ENCODE measurements at places on chromosomes 5 and 9.
A peak's percentile ranks its signal among the peaks of the same experiment; 100 is the strongest.

GRCh38 chr5:87560528-87560927 lies 147.8 kb upstream of the CCNH start:
- no peak for DNase-seq

GRCh38 chr9:131707733-131708157 lies 32.1 kb downstream of the RAPGEF1 start:
- DNase-seq = no peak

GRCh38 chr9:77640741-77641580 lies 7.2 kb downstream of the GNA14 start:
- DNase-seq = no peak

DNA sequence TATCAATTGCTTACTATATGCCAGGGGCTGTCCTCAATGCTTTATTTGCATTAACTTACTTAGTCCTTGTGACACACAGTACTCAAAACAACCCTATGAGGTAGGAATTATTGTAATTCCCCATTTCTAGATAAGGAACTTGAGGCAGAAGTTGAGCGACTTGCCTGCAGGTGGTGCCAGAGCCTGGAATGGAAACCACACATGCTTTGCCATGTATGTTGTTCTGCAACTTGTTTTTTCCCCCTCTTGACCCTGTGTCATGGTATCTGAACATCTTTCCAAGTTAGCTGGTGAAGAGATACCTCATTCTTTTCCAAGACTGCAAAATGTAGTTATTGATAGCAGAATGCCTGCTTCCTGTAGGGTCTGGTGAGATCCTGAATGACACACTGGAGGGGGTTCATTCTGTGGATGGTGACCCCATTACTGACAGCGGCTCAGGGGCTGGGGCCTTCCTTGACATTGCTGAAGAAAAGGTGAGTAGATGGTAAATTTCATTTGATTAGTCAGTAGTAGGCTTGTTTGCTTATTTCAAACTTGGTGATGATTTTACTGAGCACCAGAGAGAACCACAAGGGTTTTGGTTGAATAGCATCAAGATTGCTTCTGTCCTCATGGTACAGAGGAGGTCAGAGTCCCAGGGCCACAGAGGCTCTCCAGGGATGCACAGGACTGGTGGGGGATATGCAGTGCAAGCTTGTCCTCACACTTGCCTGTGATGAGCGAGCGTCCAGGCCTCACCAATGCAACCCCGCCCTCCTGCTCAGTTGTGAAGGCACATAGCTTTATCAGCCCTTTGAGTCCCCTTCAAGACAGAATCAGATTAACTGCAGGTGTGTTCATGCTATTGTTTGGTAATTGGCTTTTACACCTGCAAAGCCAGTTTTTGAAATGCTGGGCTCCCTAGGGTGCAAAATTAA lies 57.0 kb downstream of the COL15A1 start:
- peak; percentile 58 for DNase-seq

GRCh38 chr9:114511978-114512874 lies 7.0 kb upstream of the WHRN start:
- DNase-seq = no peak

DNA sequence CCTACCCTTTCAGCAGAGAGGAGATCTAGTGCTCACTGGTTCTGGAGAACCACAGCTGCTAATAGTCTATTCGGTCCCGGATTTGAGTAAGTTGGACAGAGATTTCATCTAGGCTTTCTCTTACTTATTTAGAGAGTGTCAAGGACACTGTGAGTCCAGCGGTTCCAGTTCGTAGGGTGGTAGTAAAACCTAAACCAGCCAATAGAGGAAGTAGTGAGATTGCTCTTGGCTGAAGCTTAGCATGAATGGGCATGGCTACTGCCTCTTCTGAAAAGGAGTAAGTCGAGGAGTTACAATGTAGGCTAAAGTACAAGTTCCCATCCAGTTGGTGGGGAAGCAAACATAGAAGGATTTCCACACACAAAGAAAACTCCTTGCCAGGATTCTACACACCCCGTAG lies 109.6 kb upstream of the MOCS2 start:
- no peak for DNase-seq

- peak; percentile 66 for DNase-seq
These were observed 718 bp upstream of the DENND4C start for GRCh38 chr9:19229595-19230354.

- no peak for DNase-seq
These were observed 4.5 kb downstream of the GRK6 start for GRCh38 chr5:177430972-177431316.

- no peak for DNase-seq
These were observed 91.7 kb downstream of the RFK start for GRCh38 chr9:76302543-76302942.

- DNase-seq = no peak
These were observed 207.7 kb downstream of the FRMD3 start for GRCh38 chr9:83330207-83331196.

GRCh38 chr9:20504930-20505329 lies 117.4 kb downstream of the MLLT3 start:
- DNase-seq = no peak

DNA sequence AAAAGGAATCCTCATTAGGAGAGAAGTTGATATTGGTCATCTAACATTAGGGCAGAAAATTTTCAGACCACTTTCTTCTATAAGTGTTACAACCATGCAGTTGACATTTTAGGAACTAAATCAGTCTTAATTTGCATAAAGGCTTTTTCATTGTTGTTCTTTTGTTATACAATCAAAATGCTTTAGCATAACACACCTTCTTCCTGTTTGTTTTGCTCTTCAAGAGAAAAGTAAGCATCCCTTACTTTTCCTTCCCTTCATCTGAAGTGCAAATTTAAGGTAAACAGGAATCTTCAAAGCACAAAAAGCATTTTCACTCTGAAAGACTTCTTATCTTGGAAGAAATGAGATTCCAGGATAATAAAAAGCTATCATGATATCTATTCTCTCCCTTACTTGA lies 273.6 kb downstream of the PTPRD start:
- no peak for DNase-seq

GRCh38 chr9:123322273-123323195 lies 33.5 kb upstream of the CRB2 start:
- DNase-seq = peak; percentile 63

DNA sequence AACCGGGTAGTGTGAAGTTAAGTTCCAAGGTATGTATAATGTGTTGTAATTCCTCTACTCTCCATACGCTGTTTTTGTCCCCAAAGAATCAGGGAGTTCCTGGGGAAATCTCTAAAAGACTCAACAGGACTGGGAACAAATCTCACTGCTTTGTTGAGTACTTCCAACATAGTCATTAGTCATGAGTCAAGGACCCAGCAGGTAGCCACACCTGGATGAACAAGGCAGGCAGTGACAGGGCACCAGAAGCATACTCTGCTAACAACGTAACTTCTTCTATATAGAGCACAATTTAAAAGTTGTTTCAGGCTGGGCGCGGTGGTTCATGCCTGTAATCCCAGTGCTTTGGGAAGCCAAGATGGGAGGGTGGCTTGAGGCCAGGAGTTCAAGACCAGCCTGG lies 126.8 kb downstream of the SLC1A3 start:
- DNase-seq = no peak

DNA sequence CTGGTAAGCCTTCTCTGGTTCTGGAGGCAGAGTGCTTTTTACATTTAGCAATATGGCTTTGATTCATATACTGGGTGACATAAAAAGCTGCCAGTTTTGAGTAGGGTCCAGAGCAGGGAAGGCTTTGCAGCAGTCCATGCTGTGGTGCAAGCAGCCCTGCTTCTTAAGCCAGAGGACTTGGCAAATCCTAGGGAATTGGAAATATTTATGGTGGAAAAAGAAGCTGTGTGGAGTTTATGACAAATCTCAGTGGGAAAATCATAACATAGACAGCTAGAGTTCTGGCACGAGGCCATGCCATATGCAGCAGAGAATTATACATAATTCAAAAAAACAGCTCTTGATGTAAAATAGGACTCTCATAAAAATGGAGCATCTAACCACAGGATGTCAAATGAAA lies 536.4 kb downstream of the RASEF start:
- no peak for DNase-seq

DNA sequence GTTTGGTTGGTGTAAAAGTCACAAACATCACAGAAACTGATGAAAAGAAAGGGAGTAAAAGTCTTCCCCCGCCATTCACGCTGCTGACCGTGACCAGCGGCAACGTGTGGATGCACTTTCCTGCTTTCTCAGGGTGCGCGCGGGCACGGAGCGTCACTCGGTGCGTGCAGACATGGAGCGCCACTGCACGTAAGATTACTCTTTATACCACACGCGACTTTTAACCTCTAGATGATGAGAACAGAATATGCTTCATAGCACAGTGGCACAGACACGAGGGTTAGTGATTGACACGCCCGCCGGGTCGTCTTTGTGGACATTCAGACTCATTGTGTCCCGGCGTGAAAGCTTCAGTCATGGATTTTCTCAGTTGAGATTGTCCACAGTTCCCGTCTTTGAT lies 15.7 kb downstream of the CEP72 start:
- DNase-seq = no peak

DNA sequence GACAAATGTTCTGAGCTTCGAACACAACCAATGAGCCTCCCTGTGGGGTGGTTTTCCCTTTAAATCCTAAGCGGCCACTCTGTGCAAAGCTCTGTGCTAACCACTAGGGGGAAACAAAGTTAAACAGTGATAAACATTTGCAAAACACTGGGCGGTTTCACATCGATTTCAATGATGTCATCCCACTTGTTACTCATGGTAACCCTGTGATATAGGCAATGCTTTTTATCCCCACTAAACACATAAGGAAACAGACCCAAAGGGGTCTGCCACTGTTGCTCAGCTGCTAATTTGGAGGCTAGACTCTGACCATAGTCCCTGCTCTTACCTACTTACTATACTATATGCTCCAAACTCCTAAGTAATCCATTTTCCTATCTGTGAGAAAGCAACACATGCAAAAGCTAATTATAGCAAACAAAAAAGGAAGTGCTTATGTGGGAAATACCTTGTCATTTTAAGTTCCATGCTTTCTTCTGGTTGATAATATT lies 57.3 kb downstream of the PTPN3 start:
- peak; percentile 43 for DNase-seq

- no peak for DNase-seq
These were observed 22.4 kb upstream of the KIF12 start for GRCh38 chr9:114121227-114122135.

DNA sequence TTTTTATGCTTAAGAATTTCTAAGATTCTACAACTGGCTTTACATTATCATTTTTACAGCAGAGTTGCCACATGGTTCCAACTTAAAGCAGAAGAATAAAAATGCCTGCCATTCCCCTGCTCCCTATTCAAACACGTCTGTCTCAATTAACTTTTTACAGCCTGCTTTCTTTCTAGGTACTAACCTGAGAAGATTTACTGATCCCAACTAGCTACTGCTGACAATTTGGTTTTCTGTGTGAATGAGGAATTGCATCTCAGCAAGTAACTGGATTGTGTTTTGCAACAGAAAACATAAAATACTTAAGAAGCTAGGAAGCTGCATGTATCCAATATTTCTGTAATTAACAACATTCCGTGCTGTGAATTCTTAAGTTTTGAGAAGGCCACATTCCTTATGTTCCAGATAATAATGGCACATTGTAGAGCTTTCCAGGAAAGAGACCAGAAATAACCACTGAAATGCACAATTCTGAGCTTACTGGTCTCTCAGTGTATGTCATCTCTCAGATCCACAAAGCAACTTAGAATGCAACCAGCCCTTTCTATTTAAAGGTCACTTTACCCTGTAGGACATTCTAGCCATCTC lies 306.8 kb upstream of the NMUR2 start:
- no peak for DNase-seq

GRCh38 chr5:78541086-78541654 lies 107.4 kb downstream of the LHFPL2 start:
- DNase-seq = no peak

GRCh38 chr5:9483779-9484178 lies 62.1 kb downstream of the SEMA5A start:
- no peak for DNase-seq

DNA sequence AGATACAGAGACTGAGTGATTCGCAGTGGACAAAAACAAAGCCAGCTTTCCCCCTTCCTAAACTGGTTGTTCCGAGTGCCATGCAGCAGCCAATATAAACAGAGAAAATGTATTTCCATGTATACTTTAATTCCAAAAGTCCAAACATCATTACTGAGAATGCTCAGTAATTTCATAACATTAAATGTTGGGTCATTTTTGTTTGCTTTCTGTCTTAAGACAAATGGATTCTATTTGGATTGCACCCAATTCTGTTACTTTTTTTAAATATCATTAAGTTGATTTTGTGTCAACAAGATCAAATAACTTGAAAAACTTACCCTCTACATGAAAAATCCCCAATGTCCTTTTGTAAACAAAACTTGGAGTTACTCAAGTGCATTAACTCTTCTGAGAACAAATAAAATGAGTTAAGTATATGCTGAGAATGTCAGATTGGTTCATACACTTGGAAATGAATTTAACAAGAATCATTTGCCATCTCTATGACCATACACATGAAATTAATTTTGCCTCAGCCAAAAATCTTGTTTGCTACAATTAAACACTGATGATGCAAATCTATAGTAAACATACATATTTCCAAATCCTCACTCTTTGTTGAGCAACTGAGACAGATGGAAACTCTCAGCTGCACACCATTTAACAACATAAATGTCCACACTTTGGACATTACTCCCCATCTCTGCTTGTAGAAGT lies 19.4 kb downstream of the LURAP1L start:
- DNase-seq = no peak

GRCh38 chr9:123814496-123814895 lies 115.4 kb downstream of the DENND1A start:
- DNase-seq = no peak

GRCh38 chr5:139022528-139022927 lies 147.4 kb upstream of the LRRTM2 start:
- no peak for DNase-seq

DNA sequence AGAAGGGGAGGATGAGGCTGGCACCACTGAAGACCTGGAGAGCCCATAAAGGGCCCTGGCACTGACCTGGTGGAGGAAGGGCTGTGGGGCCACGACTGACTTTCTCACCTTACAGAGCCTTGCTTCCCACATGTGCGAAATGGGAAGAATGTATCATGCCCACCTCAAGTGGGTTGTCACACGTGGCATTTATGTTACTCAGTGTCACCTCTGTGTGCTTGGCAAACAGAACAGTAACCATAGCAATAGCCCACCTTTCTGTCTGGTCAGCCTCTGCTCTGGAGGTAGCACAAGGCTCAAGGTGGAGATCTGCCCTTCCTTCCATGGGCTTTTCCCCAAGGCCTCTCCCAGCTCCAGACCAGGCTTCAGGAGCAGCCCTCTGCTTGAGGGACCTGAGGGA lies 16.7 kb downstream of the TCF7 start:
- peak; percentile 60 for DNase-seq

All from stimulated activated CD4-positive, alpha-beta T cell treated with anti-CD3 and anti-CD28 coated beads, Interleukin-2, amount 100 ng/mL, for 24 hours (primary cell).